Daoy (cell line): ENCODE measurements at places on chromosomes 2 and 18. TPM values are rescaled to one million over a fixed set of nuclear protein-coding genes. Genes with fewer than 3 reads are reported as not detected.

The DNER gene
- 7.1 and 14.3 TPM in 2 replicates for total RNA-seq

The PLEKHH2 gene
- 0.51 and 1.2 TPM in 2 replicates for total RNA-seq

GRCh38 chr18:5885361-5885760 lies 10.0 kb downstream of the TMEM200C start:
- DNase-seq = no peak

The FRZB gene
- not detected in 2 replicates for total RNA-seq

DNA sequence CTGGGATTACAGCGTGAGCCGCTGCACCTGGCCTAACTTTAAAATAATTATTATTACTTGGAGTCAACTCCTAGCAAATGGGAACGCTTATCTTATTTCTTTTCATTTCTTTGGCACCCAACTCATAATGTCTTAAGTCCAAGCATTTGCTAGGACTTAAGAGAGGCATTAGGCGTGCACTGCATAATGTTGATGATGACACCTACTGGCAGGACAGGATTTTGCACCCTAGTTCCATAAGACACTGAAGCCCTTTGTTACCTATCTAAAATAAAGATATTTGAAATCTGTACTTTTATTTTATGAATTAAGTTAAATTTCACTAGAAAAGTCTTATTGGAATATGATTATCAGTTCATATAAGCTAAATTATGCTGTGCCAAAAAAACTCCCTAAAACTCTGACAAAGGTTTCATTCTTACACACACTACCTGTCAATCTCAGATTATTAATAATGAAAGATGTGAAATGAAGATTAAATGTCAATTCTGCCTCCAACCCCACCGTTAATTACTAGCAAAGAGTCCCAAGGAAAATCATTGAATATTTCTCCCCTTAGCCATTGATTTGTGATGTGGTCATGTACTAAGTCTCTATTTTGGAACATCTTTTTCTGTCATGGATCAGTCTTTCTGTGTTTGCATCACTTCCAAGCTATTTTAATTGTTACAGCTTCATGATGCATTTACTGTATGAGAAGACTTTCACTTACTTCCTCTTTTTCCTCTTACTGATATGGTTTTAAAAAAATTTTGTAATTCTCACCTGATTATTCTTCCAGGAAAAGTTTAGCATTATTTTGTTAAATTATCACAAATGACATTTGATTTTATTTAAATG lies 12.7 kb upstream of the CDH2 start:
- peak; percentile 16 for DNase-seq

DNA sequence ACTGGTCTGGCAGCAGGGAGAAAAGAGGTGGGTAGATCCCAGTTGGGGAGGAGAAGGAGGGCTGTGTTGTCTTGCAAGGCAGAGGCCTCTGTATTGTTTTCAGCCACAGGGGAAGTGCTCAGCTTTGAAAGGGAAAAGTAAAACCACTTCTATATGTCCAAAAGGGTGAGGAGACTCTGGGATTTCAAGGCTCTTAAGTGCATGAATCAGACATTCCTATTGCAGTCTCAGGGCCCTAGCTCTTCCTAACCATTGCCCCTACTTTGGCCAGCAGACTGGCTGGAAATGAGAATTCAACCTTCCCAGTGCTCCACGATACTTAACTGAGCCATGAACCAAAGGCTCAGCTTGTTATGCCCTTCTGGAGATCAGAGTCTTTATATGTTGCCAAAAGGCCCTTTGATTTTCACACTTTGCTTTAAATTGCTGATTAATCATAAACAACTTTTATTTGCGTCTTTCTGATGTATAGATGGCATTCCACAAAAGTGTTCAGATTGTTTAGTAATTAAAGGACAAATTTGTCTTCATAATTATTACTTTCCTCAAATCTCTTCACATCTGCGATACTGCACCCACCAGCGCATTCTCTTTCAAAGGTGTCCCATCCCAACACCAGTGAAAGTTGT lies 313.8 kb upstream of the MMADHC start:
- DNase-seq = no peak

DNA sequence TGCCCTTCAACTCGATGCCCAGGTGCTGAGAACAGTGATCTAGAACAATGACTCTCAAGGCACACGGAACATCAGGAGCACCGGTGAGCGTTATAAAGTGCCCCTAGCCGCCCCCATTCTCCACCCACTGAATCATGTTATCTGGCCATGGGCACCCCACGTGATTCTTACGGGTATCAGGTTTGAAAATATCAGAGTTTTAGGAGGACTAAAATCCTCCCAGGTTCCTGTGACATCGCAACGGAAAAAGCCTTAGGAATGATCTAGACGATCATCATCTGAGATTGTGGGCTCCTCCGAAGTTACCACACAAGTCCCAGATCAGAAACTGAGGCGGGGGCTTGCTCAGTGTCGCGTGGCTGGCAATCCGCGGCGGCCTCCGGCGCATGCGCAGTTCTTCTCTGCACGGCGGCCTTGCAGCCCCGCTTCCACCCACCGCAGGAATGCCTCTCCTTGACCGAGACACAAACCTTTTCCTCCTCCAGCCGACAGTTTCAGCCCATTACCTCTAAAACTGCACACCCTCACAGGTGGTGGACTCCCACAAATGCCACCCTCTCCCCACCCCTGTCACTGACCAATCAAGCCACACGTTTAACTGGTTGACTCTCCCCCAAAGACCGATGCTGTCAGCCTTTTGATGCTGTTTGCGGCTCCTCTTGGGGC lies 5.8 kb upstream of the MRPL33 start:
- no peak for DNase-seq

GRCh38 chr2:4258563-4258962 lies 555.2 kb downstream of the DCDC2C start:
- peak; percentile 70 for DNase-seq

The ERFE gene
- 3.6 and 6.8 TPM in 2 replicates for total RNA-seq

The LBH gene
- total RNA-seq = 128 and 147 TPM in 2 replicates

DNA sequence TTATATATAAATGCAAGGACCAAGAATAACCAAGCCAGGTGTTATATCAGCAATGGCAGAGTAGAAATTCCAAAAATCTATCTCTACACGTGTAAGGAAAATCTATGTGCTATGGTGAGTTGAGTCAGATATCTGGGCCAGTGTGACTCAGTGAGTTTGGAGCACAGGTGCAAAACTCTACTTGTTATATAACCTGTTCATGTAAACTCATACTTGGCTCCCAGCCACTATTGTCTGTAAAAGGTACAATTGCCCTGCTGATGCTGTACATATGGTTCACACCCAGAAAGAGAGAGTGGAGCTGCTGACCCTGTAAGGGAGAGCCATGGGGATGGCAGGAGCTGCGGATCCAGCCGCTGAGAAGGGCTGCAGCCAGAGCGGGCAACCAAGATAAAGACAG lies 112.0 kb downstream of the TRABD2A start:
- no peak for DNase-seq

DNA sequence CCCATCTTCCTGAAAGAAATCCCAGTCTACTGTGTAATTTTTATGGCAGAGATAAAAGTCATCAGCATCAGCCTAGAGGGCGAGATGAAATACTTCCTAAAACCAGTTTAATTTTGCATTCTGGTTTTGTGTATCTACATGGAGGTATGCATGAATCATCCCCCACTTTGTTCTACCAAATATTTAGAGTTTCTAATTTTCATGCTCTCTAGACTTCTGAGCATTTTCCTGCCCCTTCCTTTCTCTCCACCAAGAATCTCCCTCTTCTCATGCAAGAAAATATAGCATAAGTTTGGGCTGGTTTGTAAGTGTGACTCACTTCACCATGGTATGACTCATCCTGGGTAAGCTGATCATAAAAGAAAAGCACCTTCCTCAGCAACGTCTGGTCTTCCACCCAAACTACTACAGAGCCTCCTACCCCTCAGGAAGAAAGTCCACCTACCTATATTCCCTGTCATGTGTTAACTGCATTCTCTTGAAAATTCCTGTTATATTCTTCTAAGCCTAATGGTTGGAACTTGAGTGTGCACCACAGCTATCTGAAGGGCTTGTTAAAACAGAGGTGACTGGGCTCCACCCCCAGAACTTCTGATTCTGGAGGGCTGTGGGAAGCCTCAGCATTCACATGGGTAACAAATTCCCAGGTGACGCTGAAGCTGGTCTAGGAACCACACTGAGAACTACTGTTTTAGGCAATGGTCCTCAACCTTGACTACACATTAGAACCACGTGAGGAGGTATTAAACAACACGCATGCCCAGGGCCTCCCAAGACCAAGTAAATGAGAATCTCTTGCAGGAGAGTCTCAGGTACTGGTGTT lies 37.4 kb upstream of the RAPGEF4 start:
- DNase-seq = peak; percentile 88

DNA sequence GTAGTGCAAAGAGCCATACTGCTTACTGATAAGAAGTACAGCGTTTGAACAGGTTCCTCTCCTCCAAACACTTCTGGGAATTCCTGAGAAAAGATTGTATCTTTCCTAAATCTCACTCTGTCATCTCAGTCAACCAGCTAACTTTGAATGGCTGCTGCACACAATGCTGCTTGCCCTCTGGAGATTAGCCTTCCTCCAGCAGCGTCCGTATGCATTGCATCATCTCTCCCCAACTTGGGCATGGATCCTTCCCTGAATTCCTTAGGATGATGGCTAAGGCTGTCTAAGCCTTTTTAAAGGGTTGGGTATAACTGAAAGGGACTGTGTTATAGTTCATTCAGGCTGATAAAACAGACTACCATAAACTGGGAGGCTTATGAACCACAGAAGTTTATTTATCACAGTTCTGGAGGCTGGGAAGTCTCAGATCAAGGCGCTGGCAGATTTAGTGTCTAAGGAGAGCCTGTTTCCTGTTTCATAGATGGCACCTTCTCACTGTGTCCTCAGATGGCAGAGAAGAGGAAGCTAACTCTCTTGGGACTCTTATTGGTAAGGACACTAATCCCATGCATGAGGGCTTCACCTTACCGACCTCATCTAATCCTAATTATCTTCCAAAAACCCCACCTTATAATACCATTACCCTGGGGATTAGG lies 105.3 kb downstream of the PAX3 start:
- DNase-seq = no peak

DNA sequence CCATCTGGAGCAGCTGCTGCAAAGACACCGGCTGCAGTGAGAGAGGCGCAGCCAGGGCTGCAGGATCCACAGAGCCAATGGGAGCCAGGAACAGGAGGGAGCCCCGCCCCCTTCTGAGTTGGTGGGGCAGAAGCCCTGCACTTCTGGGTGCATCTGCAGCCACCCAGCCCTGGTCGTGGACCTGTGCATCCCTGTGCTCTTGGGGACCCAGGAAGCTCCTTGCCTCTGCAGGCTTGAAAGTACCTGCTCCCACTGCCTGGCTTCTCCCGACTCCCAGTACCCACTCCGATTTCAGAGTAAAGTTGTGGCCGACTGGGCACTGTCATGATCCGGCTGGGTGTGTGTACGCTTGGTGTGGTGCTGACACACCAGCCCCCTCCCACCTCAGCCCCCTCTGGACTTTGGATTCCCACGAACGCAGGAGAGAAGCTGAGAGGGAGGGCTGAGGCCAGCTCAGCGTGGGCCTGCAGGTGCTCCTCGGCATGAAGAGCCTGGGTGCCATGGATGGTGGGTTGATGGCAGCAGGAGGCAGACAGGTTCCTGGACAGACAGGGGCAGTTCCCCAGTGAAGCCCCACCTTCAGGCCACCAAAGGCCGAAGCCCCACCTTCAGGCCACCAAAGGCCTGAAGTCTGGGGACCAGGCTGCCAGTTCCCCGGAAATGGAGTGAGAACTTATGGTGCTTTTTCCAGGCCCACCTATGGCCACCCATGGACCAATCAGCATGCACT lies 34.9 kb downstream of the LRRTM4 start:
- DNase-seq = no peak

DNA sequence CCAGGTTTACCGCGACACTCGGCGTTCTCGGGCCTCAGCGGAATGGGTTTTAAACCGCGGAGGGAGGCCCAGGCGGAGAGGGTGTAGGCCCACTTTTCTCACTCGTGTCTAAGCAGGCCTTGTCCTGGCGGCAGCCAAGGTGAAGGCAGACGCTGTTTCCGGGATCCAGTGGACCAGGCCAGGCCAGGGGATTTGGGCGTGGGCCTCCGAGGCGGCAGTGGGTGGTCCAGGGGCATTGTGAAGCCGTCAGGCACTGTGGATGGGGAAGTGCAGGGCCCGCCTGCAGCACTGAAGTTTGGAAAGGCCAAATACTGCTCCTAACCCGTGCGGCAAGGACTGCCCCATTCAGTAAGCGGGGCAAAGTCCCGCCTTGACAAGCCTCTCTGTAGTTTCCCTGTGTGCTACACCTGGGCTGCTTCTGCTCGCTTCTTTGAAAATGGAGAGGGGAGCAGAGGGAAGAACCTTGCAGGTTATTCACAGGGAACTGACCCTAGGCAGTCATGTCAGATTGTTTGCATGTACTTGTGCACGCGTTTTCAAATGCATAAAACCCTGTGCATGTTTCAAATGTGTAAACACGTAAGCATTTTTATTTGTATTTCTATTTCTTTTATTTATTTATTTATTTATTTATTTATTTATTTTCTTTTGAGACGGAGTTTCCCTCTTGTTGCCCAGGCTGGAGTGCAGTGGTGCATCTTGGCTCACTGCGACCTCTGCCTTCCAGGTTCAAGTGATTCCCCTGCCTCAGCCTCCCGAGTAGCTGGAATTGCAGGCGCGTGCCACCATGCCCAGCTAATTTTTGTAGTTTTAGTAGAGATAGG lies 7.5 kb upstream of the DLX2 start:
- no peak for DNase-seq

The SF3B6 gene
- total RNA-seq = 314 and 397 TPM in 2 replicates

DNA sequence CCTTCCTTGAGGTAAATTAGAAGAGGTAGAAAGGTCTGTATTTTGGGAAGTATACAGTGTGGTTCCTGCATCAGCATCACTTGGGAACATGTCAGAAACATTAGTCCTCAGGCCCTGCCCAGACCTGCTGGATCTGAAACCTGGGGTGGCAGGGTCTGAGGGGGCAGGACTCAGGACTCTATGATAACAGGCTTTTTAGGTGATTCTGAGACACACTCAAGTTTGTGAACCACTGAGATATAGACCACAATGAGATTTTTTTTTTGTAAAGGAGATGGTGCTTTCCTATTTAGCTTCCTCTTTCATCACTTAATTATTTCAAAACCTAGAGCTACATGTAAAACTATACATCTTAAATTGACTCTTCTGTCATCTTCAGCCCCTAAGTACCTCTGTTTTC lies 262.7 kb upstream of the SPOPL start:
- DNase-seq = no peak

The TPO gene
- total RNA-seq = not detected in 2 replicates

GRCh38 chr2:46163804-46164528 lies 133.2 kb upstream of the EPAS1 start:
- peak; percentile 88 for DNase-seq

GRCh38 chr2:38122344-38122743 lies 46.4 kb upstream of the CYP1B1 start:
- no peak for DNase-seq

GRCh38 chr2:212073360-212073759 lies 465.2 kb downstream of the ERBB4 start:
- DNase-seq = no peak

The POTEI gene
- 0.06 and 0.40 TPM in 2 replicates for total RNA-seq
